CD4-positive, alpha-beta T cell treated with Interleukin-12 subunit alpha and Interleukin-12 subunit beta, for 1 hour (primary cell): ENCODE measurements at places on chromosomes 1 and 21.

DNA sequence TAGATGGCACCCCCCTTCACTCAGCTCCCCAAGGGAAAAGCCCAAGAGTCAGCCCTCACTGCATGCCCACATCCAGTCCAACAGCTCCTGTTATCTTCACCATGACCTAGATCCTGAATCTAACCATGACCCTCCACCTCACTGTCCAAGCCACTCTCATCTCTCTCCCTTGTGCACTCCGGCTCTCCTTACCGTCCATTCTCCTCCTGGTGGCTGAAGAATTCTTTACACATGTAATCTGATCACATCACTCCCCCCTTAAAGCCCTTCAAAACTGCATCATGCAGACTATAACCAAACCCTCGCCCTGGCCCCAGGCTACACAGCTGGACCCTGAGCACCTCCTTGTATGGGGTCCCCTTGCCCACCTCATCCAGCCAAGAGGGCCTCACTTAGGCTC is 14.0 kb upstream of the PAQR7 start:
- no peak for DNase-seq

DNA sequence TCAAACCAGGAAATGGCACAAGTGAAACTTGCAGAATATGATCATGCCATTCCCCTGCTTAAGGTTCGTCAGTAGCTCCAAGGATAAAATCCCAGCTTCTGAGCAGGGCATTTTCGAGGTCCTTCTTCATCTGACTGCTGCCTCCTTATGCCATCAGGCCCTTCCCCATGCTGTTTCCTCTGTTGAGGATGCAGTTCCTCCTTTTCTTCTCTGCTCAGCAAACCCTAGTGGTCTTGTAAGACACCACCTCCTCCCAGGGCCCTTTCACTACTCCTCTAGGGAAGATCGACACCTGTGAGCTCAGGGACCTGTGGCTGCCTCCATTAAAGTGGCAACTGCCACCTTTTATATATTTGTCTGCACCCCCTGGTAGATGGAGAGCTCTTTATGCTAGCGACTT is 62.1 kb upstream of the JUN start:
- DNase-seq = no peak

DNA sequence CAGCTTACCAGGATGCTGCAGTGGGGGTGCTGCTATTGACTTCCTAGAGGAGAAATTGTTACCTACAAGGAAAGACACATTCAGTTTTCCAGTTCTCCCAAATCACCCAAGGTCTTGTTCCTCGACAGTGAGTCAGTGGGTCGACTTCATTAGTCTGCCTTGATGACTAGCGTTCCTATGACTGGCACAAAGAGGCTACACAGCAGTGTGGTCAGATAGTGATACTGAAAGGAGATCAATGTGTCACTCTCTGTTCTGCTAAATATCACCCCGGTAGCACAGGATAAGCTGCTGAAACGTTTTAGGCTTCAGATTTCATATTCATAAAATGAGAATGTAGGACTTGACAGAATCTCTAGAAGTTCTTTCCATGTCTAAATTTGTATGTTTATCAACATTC is 357.4 kb downstream of the LMX1A start:
- no peak for DNase-seq

DNA sequence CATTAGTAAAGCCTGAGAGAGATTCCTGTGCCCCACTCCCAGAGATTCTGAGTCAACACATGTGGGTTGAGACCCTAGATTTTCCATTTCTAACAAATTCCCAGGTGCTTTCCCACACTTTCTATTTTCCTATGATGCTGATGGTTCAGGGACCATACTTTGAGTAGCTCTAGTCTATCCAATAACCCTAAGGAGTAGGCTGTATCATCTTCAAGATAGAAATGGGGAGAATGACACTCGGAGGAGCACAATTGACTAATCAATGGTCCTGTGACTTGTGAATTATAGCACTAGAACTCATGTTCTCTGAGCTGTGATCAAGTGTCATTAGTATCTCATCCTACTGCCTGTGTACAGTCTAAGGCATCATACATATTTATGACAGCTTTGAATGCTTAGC is 232.9 kb upstream of the B3GALT2 start:
- DNase-seq = no peak

DNA sequence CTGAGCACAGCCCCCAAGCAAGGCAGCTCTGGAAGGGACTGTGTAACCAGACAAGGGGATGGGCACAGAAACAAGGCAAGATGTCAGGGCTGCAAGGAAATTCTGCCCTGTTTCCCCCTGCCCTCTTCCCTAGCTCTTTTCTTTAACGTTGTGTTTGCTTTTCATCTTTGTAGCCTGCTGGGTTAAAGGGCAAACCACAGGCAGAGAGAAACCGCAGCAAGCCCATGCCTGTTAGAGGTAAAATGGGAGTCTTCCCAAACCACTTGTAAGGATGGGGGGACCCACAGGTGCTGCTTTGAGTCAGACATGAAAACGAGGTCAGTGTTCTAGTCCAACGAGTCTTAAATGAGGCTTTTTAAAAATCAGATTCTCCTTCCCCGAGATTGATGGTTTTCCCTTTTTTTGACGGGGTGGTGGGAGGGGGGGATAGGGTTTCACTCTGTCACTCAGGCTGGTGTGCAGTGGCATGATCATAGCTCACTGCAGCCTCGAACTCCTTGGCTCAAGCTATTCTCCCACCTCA is 13.3 kb downstream of the TGFBR3 start:
- DNase-seq = peak; percentile 20

DNA sequence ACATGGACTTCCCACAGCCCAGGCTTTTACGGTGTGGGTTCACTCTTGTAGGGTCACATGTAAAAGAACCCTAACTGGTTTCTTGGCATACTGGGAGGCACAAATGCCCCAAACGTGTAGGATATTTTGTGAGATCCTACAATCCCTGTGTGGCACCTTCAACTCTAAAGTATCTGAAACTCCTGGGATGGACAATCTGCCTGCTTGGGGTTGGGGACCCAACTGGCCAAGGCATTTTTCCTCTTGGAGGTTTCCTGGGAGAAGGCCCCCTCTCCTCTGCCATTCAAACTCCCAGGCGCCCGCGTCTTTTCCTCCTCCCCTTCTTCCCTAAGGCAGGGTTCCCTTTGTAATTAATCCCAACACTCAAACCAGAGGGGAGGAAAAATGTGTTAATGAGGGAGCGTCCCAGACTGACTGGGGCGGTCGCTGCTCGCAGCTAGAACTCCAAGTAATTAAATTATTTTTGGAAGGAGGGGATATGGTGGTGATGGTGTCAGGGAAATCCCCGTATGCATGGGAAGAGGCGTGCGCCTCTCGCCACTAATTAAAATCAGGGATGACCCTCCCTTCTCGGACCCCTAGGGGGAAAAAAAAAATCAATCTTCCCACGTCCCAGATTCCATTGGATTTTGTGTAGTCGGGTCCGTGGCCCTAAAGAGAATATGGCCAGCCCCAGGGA is 681 bp upstream of the VANGL2 start:
- no peak for DNase-seq

DNA sequence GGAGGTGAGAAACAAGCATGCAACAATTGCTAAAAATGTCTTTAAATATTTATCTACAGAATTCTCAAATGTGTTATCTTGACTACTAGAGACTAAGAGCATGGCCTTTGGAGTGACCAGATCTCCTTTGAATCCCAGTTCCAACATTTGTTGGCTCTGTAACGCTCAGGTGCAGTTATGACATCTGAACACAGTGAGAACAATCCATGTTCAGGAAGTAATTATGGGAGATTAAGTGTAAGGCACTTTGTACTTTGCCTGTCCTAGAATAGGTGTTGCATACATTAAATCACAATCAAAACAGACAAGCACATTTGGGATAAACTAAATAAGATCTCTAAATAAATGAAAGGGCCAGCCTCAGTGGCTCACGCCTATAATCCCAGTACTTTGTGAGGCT is 454.5 kb downstream of the SMYD3 start:
- no peak for DNase-seq

DNA sequence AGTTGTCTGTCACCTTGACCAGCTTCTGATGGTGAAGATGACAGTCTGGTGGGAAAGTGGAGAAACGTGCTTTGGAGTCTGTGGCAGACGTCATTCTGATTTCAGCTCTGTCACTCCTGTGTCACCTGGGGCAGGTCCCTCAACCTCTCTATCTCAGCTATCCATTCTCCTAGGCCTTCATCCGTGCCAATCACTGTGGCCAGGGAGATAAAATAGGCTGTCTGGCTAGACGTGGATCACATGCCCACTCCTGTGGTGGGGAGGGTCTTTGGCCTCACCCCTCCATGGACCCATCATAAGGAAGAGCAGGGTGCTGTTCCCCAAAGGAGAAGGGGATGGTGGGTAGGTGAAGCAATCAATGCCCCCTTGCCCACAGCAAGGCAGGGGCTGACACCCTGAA is 140.3 kb downstream of the ACTL8 start:
- no peak for DNase-seq

DNA sequence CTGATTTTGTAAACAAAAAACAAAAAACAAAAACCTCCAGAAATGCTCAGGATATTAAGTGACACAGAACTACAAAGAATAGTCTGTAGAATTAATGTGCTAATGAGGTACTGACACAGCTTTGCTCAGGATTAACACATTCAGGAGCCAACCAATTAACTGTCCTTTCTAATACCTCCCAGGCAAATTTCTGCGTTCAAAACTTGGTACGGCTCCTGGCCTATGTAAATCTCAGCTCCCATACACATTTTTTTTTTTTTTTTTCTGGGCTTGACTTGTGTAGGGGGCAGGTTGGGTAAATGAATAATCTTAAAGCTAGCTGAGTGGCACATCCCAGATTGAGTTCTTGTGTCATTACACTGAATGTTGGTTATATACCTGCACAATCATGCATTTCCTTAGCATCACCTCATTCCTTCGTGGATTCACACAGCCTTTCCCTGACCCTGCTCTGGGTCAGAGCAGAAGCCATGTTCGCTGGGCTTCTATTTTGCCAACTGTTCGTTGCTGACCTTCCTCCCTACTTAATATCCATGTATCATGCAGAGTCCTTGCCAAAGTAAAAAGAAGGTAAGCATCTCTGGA is 12.6 kb upstream of the IER5 start:
- no peak for DNase-seq

DNA sequence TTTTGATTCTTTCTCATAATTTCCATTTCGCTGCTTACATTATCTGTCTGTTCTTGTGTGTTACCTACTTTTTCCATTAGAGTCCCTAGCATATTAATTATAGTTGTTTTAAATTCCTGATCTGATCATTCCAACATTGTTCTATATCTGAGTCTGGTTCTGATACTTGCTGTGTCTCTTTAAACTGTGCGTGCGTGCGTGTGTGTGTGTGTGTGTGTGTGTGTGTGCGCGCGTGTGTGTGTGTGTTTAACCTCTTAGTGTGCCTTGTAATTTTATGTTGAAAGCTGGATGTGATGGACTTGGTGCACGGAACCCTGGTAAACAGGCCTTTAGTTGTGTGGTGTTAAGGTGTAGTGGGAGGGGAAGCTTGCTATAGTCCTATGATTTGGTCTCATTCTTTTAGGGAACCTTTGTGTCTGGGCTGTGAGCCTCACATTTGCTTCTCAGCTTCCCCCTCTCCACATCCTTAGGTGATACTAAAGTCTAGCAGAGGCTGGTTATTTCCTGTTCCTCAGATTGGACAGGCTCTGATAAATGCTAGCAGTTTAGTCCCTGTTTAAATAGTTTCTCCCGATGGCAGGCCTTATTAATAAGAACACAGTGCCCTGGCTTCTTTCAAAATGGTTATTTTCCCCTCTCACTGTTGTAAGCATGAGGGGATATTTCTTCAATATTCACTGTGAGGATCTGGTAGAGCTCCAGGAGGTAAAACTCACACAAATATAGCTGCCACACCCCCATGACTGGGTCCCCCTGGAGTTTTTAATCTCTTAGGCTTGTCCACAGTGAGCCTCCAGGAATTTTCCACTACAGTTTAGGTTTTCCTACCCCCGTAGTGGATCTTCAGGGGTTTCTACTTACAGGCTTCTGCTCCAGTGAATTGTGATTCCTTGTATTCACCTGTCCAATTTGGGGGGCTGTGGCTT is 118.3 kb downstream of the GALNT2 start:
- no peak for DNase-seq

DNA sequence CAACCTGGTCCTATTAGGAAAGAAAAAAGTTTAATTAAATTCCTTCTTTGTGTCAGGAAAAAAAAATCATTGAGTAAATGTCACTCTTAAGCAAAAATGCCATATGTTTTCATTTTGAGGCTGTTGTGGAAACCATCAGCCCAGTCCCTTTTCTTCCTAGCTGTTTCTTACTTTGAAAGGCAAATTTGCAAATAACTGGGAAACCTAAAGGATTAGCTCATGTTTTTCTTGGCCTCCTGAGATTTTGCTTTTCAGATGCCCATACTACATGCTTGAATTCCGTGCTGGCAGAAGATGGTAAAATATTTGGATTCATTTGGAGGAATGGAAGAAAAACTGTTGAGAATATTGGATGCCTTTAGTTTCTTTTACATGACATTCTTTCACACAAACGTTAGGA is 182.1 kb upstream of the ADAMTS5 start:
- DNase-seq = no peak
